NCI-H1417 (cell line): ENCODE measurements at places on chromosomes 7 and 10.

DNA sequence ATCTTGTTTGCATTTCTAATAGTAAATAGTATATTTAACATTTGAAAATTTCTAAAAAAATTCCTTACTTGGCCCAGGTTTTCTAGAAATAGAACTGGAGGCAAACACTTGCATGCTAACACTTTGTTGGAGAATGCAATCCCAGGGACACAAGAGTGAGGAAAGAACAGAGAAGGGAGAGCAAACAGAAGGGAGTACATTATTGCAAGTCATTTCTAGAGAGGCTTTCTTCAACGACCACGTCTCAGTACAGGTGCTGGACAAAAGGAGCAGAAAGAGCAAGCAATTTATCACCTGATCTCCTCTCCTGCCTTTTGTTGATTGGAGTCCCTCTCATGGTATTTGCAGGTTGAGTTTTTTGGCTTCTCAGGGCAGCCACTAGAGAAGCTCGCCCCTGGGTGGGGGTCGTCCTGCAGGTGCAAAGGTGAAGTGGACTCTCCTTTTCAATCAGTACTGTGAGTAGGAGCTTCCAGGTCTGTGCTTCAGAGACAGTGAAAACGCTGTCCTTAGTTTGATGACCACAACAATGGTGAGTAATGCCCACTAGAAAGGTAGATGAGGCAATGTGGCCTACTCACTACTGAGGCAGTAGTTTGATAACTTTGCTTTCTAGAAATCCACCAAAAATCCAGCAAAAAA, 5.2 kb downstream of the CPED1 start:
- DNase-seq = no peak

GRCh38 chr7:130721486-130722277, 12.3 kb downstream of the KLF14 start:
- DNase-seq = peak; percentile 64

GRCh38 chr7:104956753-104957450, 57.1 kb upstream of the KMT2E start:
- no peak for DNase-seq

- DNase-seq = peak; percentile 38
Measured at GRCh38 chr10:77189075-77189474, 448.5 kb downstream of the KCNMA1 start.

- DNase-seq = no peak
Measured at GRCh38 chr7:20030915-20031362, 186.2 kb downstream of the MACC1 start.

GRCh38 chr7:124390301-124390700, 357.4 kb upstream of the TMEM229A start:
- DNase-seq = no peak

- no peak for DNase-seq
Measured at GRCh38 chr10:129335942-129336341, 131.1 kb upstream of the MGMT start.

- no peak for DNase-seq
Measured at GRCh38 chr10:12165036-12165435, 30.7 kb downstream of the NUDT5 start.

DNA sequence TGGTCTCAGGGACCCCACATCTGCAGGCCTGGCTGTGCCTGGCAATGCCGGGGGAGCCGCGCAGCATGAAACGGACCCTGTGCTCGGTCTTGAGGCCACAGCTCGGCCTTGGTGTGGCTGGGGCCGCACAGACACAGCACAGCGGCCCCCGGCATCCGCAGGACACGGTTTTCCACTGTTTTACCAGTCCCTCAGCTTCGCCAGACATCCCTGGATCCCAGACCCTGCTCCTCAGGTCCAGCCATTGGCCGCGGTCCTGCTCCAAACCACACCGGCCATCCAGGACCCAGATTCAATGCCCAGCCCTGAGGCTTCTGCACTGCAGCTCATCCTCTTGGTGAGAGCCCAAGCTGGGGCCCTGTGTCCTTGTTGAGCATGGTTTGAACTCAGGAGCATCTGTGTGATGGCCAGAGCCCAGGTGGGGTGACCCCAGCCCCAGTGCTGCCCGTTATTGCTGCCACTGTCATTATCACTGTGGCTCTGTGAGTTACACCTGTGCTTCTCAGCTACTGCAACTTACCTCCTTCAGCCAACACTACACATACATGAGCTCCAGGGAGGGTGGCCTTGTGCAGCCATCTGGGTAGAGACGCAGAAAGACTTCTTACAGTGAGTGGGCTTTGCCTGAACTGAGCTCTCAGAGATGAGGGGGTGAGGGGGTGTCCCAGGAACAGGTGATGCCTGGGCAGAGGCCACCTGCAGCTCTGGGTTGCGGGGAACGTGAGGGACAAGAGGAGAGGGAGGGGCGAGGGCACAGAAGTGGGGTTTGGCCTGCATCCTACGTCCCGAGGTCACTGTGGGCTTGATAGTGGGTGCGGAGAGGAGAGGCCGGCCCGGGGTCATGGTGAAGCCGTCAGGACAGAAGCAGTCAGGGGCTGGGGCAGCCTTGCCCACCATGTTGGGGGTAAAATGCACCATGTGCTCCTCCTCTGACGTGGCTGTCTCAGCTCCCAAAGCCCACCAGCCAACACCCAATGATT, 567.6 kb downstream of the PTPRN2 start:
- no peak for DNase-seq

GRCh38 chr10:95343573-95343972, 52.8 kb upstream of the PDLIM1 start:
- no peak for DNase-seq

DNA sequence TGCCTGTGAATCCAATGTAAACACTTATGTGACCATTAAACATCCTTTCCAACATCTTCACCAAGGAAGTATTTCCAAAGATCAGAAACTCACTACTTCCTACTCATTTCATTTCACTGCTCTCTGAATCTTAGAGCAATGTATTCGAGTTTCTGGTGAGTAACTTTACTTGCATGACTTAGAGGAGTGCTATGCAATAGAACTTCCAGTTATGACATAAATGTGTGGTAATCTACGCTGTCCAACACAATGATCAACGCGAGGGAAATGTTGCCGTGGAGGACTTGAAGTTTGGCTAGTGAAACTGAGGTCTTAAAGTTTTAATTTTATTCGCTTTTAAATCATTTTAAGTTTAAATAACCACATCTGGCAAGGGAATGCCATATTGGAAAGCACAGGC, 1326.3 kb downstream of the XPNPEP1 start:
- DNase-seq = no peak

- DNase-seq = no peak
Measured at GRCh38 chr10:129657297-129658017, 190.4 kb downstream of the MGMT start.

DNA sequence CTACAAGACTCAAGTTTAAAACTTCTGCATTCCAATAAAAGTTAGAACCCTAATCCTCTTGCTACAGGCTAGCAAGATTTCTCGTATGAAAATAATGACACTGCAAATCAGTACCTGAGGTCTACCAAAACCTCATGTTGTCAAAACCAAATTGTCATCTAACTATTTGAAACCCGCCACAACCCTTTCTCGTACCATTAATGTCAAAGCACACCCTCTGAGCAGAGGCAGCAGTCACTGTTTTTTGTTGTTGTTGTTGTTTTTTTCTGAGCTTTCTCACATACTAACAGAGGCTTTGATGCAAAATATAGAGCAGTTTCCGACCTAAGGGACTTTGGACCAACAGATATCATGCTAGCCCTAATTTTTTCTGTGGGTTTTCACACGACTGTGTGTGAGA, 563.9 kb upstream of the C7orf33 start:
- DNase-seq = no peak

DNA sequence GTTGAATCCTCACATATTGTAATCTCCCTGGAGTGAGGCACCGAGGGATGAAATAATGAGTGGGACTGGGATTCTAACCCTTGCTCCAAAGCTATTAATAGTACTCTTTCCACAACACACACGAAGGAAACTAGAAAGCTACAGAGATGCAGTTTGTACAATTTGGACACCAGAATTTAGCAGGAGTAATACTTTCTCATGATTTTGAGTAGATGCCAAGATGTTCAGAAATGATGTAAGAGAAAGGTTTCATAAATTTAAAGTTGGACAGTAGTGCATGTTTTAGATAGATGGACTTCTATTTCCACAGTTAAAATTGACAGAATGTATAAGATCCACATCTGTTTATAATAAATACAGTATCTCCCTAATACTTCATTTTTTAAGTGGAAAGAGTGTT, 46.5 kb downstream of the PRR15 start:
- DNase-seq = no peak

GRCh38 chr10:123703195-123703790, 37.1 kb downstream of the GPR26 start:
- DNase-seq = no peak

GRCh38 chr7:93298206-93298605, 66.0 kb downstream of the VPS50 start:
- DNase-seq = no peak

DNA sequence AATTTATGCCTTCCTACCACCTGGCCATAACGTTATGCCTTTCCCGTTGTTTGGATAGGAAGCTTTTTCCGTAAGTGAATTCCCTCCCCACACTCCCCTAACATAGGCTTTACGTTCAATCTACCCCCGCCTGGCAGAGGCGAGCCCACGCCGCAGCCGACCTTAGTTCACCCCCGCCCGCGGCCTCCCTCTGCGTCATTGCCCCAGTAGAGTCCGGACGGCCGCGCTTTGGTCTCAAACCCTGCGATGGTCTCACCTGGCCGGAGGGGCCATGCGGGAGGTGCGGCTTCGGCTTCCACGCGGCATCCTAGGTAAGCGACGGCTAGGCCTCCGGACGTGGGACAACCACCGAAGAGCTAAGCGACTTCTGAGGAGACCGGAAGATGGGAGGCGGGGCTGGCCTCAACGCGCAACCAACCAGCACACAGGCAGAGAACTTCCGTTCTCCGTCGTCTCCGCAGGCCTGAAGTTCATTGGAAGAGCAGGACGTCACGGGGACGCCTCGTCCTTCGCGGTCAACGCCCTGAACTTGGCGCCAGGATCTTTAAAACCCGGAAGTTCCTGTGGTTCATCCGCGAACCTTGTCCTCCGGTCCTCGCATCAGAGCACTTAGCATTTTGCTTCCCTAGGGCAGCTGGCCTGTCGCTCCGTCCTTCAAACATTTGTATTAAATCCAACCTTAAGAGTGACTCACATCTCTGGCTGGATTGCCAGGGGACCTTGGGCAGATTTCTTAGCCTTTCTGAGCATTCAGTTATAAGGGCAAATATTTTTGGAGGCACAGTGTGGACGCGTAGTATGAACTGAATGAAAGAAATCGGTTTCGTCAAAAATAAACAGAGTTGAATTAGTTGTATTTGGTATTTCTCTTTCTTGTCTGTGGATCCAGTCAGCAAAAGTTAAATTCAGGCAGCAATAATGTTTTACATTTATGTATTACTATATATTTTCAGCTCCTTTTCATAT, at the start of gene CHCHD2:
TSS of gene CHCHD2 (minus strand) at position 369 of the 966 bp plus-strand sequence. CDS start at position 306, 63 bp downstream.
- peak; percentile 98 for DNase-seq

DNA sequence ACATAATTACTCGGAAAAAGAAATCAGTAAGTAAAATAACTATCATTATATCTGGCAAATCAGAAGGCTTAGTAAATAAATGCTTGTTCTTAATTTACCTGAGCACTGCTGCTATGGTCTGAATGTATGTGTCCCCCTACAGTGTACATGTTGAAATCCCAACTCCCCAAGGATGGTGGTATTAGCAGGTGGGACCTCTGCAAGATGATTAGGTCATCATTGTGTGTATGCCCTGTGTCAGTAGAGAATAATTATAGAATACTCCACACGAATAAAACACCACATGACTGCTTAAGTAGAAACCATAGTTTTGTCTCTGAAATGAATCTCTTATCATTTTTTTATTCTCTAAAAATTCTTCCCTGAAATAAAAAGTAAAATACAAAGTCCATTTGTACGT, 101.6 kb downstream of the RNF133 start:
- no peak for DNase-seq

- peak; percentile 59 for DNase-seq
Measured at GRCh38 chr7:132475669-132476116, 100.6 kb downstream of the PLXNA4 start.

DNA sequence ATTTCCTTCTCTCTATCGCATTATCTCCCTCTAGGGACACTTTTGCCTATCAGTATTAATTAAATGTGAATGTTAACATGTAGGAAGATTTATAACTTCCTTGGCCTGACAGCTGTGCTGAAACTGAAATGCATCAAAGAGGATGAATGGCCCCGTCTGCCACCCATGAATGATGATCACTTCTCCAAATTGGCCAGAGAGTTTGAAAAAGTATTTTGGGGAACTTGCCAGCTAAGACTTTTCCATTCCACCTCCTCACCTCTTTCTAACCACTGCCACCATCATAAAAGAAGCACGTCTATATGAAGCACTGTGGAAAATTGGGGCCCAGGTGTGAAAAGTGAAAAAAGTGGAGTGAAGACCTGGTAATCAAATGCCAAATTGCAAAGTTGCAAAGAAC, 25.4 kb upstream of the ST8SIA6 start:
- DNase-seq = no peak

GRCh38 chr10:124550293-124551034, 88.8 kb downstream of the LHPP start:
- DNase-seq = no peak
